Stimulated activated CD8-positive, alpha-beta memory T cell treated with anti-CD3 and anti-CD28 coated beads, Interleukin-4, amount 100 ng/mL, for 4 hours (primary cell): ENCODE measurements at places on chromosomes 2 and 18.

DNA sequence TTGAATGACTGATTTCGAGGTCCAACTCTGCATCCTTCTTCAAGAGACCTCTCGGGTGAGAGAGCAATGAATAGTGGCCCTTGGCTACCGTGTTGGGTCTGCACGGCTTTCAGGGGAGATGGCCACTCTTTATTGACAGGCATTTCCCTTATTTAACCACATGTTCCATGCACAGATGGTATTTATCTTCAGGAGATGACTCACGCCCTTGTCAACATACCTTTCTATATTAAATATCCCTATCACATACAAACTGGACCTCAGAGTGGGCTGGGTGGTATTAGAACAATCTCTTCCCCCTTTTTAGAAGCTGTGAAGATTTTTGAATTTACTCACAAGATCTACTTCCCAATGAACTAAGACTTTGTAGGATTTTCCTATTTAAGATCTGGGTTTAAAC is 109.6 kb upstream of the CDC42EP3 start:
- no peak for DNase-seq

DNA sequence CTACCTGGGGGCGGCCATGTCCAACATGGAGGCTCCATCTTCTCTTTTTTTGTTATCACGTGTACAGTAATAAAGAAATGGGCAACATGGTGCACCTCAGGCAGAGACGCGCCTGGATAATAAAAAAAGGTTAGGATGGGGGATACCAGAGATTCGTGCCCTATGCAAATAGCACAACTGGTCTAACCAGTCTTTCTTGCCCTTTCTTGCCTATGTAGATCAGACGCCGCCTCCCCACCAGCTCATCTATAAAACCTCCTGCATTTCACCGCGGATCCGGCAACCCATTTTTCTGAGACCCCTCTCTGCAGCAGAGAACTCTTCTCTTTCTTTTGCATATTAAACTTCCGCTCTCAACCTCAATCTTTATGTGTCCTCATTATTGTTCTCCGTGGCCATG is 68.7 kb downstream of the MYL12B start:
- no peak for DNase-seq

DNA sequence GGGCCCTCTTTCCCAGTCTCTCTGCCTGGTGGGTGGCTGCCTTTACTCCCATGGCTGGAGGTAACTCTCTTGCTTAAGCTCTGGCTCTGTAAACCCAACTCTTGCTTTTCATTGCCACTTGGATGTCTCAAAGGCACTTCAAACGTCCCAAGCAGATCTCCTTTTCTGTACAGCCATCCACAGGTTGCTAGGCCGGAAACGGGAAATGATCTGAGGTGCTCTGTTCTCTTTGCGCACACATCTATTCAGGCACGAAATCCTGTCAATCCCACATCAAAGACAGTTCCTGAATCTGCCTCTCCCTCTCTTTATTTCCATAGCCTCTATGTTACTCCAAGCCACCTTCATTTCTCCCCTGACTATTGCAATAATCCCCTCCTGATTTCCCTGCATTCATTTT is 87.4 kb downstream of the AOX1 start:
- DNase-seq: no peak

- no peak for DNase-seq
These were observed 397.7 kb upstream of the HNRNPA3 start for GRCh38 chr2:176814740-176815367.
